ENCODE measurements at places on chromosomes 6 and 20.

GRCh38 chr6:87945181-87945580 is 102.5 kb upstream of the SPACA1 start:
- no peak for DNase-seq

DNA sequence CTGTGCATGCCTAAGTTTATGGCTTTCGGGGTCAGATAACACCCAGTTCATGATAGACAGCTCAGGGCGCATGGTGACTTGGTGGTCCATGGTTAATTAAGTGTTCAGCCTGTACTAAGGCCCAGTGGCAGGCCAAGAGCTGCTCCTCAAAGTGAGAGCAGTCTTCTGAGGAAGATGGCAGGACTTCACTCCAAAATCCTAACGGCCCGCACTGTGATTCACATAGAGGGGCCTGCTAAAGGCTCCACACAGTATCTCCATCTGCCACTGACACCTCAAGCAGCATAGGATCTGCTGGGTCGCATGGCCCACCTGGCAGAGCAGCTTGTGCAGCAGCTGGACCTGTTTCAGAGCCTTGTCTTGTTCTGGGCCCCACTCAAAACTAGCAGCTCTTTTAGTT is 10.6 kb upstream of the CST7 start:
- DNase-seq = no peak

DNA sequence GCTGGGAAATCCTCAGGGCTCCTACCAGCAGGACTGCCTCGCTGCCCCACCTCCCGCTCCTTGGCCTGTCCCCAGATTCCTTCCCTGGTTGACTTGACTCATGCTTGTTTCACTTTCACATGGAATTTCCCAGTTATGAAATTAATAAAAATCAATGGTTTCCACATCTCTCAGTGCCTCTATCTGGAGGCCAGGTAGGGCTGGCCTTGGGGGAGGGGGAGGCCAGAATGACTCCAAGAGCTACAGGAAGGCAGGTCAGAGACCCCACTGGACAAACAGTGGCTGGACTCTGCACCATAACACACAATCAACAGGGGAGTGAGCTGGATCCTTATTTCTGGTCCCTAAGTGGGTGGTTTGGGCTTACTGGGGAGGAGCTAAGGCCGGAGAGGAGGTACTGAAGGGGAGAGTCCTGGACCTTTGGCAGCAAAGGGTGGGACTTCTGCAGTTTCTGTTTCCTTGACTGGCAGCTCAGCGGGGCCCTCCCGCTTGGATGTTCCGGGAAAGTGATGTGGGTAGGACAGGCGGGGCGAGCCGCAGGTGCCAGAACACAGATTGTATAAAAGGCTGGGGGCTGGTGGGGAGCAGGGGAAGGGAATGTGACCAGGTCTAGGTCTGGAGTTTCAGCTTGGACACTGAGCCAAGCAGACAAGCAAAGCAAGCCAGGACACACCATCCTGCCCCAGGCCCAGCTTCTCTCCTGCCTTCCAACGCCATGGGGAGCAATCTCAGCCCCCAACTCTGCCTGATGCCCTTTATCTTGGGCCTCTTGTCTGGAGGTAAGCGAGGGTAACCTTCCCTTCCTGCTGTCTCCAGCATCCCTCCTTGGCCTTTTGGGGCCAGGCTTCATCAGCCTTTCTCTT is at the start of gene CFB:
Gene CFB (plus strand): TSS at position 589 of the 863 bp plus-strand sequence. CDS start 127 bp downstream, at position 716.
- DNase-seq = no peak

DNA sequence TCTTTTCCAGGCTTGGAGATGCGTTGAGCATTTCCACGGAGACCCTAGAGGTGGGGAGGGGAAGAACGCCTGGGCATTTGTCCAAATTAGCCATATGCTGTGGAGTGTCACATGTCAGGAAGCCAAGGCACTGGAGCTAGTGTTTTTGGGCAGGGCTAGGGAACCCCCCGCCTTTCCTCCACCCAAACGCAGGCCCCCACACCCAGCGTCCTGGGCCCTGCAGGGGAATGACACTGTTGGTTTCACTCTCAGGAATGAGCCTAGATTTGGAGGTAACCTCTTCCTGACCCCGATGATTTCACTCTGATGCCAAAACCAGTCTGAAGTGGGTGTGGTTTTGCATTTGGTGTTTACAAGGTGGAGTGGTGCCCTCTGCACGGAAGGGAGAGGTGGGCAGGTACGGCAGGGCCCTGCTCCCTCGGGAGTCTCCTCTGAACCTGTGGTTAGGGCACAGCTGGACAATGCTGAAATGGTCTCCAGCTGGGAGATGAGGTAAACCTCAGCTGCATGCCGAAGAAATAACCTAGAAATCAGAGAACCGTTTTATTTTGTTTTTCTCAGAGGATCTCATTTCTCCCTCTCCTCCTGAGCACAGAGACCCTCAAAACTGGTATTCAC is 29.5 kb downstream of the MTHFD1L start:
- no peak for DNase-seq

- DNase-seq = no peak
Observed at GRCh38 chr6:113011801-113012200, 664.7 kb downstream of the RFPL4B start.

DNA sequence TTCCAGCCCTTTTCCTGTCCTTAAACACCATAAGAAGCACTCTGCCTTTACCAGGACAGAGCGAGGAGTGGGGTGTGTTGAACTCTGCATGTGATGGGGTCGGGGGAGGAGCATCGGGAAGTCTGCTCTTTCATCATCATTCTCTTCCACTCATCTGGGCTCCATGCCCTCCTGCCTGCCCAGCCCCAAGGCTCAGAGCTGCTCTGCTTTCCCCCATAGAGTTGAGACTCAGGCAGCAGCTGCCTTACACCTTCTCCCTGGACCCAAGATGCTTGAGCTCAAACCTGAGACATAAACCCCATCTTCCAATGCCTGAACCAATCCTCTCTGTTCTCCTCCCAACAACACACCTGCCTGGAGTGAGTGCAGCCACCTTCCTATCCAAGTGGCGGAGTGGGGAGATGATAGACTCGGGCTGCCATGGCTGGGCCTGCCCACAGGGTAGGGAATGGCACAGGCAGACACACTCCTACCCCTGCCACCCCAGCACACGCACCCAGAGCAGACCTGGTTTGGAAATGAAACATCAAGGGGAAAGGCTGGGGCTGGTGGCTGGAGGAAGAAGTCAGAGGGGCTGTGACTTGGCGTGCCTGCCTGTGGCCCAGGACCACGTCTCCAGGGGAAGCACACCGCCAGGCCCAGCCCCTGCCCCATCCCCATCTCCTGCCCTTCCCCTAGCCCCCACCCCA is 28.4 kb downstream of the TFEB start:
- DNase-seq = no peak

GRCh38 chr6:3726421-3726820 is 25.1 kb downstream of the PXDC1 start:
- no peak for DNase-seq

DNA sequence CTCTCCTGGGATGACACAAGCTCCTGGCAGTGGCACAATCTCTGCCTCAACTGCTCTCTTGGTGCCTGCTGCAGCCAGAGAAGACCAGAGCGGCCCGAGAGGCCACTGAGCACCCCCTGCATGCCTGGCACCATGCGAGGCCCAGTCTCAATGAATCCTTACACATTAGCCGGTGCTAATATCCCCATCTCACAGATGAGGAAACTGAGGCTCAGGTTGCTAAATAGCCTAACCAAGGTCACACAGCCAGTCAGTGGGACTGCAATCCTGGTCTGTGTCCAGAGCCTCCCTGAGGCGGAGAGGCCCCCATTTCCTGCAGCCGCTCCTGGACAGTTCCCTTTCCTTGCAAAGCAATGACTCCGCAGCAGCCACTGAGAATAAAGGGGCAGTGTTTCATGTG is 81.2 kb downstream of the GRM4 start:
- no peak for DNase-seq

DNA sequence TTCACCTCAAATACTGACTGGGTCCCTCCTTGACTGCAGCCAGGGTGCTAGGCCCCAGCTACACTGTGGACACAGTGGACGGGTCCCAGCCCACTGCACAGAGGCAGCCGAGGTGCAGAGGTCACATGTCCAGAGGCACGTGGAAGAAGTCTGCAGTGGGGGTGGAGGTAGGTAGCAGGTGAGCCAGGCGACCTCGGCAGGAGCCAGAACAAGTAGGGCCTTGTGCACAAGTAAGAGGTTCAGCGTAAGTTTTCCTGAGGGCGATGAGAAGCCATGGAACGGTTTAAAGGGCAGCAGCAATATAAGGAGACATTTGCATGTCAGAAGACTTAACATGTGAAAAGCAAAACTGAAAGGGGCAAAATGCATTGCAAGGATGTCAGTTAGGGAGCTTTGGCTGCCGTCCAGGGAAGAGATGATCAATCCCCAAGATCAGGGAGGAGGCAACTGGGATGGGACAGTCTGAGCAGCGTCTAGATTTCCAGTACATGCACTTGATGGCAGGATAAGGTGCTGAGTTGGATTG is 49.7 kb upstream of the SNX9 start:
- no peak for DNase-seq

- no peak for DNase-seq
Observed at GRCh38 chr20:11902285-11902697, 15.4 kb upstream of the BTBD3 start.

- DNase-seq = no peak
Observed at GRCh38 chr6:17813542-17813941, 106.8 kb upstream of the NUP153 start.

DNA sequence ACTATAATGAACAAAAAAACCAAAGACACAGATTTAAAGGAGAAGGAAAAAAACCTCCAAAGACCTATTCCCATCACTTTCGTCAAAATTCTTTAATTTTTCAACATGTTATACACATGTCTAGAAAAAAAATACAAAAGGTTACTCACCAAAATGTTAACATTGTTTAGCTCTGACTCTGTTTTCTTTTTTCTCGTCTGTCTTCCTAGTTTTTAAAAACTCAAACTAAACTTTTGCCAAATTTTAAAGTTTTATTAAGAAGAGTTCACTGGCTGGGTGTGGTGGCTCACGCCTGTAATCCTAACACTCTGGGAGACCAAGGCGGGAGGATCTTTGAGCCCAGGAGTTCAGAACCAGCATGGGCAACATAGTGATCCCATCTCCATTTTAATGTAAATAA is 10.8 kb downstream of the MCUR1 start:
- no peak for DNase-seq

DNA sequence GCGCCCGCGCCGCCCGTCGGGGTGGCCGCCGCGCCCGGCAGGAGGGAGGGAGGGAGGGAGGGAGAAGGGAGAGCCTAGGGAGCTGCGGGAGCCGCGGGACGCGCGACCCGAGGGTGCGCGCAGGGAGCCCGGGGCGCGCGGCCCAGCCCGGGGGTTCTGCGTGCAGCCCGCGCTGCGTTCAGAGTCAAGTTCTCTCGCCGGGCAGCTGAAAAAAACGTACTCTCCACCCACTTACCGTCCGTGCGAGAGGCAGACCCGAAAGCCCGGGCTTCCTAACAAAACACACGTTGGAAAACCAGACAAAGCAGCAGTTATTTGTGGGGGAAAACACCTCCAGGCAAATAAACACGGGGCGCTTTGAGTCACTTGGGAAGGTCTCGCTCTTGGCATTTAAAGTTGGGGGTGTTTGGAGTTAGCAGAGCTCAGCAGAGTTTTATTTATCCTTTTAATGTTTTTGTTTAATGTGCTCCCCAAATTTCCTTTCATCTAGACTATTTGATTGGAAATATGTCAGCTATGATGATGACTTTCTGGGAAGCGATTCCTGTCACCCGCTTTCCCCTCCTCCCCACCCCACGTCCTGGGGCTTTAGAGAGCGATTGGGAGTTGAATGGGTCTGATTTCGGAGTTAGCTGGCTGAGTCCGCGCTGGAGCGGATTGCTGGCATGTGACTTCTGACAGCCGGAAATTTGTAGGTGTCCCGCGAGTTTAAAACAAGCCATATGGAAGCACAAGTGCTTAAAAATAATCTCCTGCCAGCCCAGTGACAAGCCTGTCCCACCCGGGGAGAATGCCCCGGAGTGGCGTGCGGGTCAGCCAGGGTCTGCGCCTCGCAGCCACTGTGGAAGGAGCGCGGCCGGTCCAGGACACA is 1.1 kb downstream of the ESR1 start:
- DNase-seq = no peak

- DNase-seq = no peak
Observed at GRCh38 chr6:142185641-142186040, 38.6 kb downstream of the VTA1 start.

DNA sequence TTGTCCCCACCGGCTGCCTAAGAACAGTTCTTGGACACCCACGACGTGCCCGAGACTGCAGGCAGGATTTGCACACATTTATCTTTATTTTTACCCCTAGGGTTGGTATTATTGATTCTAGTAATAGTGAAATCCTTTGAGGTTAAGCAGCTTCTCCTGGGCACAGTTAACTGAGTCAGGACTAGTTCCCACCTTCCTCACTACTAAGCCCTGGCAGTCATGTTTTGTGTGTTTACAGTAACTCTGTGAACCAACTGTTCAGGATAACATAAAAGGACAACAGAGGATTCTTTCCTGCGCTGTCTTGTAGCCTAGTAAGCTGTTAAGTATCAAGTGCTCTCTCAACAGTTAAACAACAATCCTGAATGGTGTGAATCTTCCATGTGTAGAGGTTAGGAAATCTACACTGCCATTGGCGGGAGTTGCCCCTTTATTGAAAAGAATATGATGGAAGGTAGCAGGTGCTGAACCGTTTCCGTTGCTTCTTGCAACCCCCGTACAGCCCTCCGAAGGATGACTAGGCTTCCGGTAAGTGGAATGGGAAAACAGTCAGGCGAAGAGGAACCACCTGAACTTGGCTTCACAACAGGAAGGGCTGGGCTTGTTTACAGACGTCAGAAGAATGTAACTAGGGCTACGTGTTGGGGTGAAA is 979 bp upstream of the SOD2 start:
- peak; percentile 9 for DNase-seq

- no peak for DNase-seq
Observed at GRCh38 chr6:34928220-34928619, 39.2 kb downstream of the ANKS1A start.

GRCh38 chr6:112367628-112368027 is 20.5 kb downstream of the RFPL4B start:
- no peak for DNase-seq

DNA sequence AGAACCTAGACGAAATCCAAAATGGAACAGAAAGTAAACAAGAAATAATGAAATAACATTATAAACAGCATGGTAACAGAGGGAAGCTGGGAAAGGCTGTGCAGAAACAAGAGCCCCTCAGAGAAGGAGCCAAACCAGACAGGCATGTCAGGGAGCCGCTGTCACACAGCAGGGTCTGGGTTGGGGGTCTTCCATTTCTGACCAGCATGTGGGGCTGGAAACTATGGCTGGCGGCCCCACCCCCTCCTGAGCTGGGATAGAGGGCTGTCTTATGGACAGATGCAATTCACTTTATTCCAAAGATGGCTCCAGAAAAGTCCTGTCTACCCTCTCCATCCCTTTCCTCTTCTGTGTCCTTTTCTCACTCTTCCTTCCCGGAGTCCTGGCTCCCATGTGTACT is 27.3 kb downstream of the C6orf89 start:
- no peak for DNase-seq

- DNase-seq = no peak
Observed at GRCh38 chr6:112005013-112005371, 48.9 kb upstream of the CCN6 start.

- DNase-seq = no peak
Observed at GRCh38 chr6:21331235-21331634, 262.3 kb upstream of the SOX4 start.

- DNase-seq = no peak
Observed at GRCh38 chr6:154139892-154140291, 100.9 kb downstream of the OPRM1 start.

- no peak for DNase-seq
Observed at GRCh38 chr6:170553534-170554012, 466 bp upstream of the PSMB1 start.

- DNase-seq = no peak
Observed at GRCh38 chr6:115767931-115768330, 292.8 kb downstream of the FRK start.

Data from activated CD4-positive, alpha-beta T cell treated with anti-CD3 and anti-CD28 coated beads, Interleukin-2, amount 50 U/mL, for 4 hours (primary cell).